ENCODE measurements at places on chromosomes 1 and 21. TPM values are rescaled to one million over a fixed set of nuclear protein-coding genes. Genes with fewer than 3 reads are reported as not detected.

DNA sequence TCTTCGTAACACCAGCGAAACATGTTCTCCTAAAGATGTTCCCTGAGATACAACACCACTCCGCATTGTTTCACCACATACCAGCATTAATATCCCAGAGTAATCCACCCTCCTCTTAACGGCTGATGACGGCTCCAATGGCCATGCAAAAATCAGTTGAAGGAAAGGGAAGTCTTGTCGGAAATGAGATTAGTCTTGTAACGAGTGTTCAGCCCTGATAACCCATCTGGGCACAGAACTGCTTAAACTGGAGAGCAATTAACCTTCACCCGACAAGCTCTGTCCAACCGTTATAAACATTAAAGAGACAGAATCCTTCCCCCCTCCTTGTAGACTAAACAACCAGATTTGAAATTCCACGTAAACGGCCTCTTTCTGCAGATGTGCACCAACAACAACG lies 21.9 kb downstream of the ERG start:
- DNase-seq, result no peak

GRCh38 chr1:226438007-226438406 lies 30.1 kb upstream of the PARP1 start:
- no peak for DNase-seq

DNA sequence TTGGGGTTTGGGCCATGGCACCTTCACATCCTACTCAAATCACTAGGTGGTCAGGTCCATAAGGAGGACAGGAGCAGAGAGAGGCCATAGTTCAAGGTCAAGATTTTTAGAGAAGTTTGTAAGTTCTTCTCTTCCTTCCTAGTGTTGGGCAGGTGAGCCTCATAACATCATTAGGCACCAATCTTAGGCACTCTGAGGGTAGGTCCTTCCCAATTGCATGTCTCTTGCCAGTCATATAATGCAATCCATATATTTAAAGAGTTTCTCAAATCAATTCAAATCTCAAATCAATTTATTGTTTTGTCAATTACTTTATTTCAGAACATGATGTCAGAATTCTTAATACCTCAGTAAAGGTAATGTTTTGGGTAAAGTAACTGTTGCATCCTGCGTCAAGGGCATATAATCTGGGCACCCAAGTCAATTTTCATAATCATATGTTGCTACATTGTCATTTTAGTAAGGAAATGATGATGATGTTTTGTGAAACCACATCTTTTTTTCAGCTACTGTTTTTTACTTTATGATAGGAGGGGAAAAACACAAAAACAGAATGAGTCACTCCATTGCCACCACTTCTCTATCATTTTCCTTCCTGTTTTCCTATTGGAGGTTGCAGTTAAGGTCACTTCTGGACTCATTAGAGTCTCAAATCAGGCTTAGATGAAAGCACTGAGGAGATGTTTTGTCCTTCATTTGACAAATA lies 122.7 kb downstream of the UCHL5 start:
- DNase-seq, result no peak

DNA sequence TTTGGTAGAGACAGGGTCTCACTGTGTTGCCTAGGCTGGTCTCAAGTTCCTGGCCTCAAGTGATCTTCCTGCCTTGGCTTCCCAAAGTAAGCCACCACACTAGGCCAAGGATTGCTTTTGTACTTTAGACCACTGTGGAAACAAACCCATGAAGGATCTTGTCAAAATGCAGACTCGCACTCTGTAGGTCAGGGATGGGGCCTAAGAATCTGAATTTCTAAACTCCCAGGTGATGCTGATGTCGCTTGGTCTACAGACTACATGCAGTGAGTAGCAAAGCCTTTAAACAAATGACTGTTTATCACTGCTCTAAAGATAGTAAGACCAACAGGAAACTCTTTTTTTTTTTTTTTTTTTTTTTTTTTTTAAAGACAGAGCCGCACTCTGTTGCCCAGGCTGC lies 54.1 kb upstream of the MUTYH start:
- no peak for DNase-seq

GRCh38 chr1:239841631-239842030 lies 250.1 kb upstream of the FMN2 start:
- DNase-seq, result no peak

DNA sequence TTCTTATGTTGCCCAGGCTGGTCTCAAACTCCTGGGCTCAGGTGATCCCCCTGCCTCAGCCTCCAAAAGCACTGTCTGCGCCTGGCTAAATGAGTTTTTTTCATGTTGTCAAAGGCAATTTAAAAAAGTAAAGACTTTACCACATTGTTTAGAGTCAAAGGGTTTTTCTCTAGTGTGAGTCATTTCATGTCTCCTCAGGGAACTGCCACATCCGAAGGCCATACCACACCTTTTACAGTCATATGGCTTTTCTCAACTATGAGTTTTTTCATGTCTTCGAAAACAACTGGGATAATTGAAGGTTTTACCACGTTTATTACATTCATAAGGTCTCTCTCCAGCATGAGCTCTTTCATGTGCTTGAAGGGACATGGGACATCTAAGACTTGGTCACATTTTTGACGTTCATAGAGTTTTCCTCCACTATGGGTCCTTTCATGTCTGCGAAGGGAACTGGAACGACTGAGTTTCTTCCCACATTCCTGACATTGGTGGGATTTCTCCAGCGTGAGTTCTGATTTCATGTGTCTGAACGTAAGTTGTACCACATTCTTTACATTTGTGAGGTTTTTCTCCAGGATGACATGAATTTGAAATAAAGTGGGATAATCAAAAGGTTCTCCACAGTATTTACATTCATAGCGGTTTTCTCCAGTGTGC lies 65.6 kb downstream of the UCHL5 start:
- DNase-seq, result no peak

DNA sequence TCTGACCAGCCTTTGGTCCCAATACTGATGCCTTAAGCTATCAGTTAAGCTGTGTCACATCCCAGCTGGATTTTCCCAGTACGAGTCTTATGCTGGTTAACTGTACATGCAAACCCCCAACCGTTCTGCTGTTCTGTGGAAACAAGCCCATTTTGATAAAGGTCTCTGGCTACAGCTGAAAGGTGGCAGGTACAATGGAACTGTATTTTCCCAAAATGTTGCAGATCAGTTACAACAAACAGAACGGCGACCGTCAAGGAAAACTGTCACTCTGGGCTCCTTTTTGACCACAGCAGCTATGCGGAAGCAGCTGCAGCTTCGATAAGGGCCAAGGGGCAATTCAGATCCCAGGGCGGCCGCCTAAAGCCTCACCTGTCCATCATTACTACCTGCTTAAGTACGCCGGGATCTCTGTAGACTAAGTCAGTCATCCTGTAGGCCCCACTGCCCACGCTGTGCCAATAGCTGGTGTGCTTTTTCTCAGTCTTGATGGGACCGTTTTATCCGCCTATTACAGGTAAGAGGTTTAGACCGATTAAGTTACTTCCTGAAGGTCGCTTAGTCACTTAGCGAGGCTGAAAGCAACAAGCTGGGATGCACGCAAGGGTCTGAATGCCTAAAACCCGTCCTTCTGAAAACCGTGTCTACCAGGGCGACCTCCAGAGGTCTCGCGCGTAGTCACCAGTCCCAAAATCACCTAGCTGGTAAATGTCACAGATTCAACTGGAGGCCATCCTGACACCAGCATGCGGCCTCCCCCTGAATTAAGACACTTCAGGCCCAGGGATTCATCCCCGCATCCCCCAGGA lies 11.1 kb upstream of the RAB42 start:
- DNase-seq, result no peak

GRCh38 chr1:109823543-109824348 lies 60.0 kb upstream of the EPS8L3 start:
- no peak for DNase-seq

The FCGR3B gene
- not detected for total RNA-seq

The CD1D gene
- not detected for total RNA-seq

All from activated T-helper 2 cell treated with anti-CD3 and anti-CD28 coated beads, Interferon-gamma antibody, Interleukin-2, Interleukin-4, amounts not matched to agents 10 μg/mL and 5 μg/mL and 100 μg/mL, durations not matched to agents 14 hours and 24 hours and 36 hours (primary cell).